ENCODE measurements at places on chromosomes 7 and 10. TPM values are rescaled to one million over a fixed set of nuclear protein-coding genes. Genes with fewer than 3 reads are reported as not detected.
A peak's percentile ranks its signal among the peaks of the same experiment; 100 is the strongest.

- no peak for DNase-seq
These were observed 573 bp downstream of the BLVRA start for GRCh38 chr7:43758822-43759683.

GRCh38 chr7:32158751-32159745 lies 88.8 kb upstream of the PDE1C start:
- no peak for DNase-seq

GRCh38 chr7:122161628-122162027 lies 17.6 kb upstream of the AASS start:
- no peak for DNase-seq

- DNase-seq: no peak
These were observed 179.0 kb upstream of the DKK1 start for GRCh38 chr10:52135101-52135500.

- DNase-seq: peak; percentile 72
These were observed 11.5 kb upstream of the OGA start for GRCh38 chr10:101829561-101830315.

DNA sequence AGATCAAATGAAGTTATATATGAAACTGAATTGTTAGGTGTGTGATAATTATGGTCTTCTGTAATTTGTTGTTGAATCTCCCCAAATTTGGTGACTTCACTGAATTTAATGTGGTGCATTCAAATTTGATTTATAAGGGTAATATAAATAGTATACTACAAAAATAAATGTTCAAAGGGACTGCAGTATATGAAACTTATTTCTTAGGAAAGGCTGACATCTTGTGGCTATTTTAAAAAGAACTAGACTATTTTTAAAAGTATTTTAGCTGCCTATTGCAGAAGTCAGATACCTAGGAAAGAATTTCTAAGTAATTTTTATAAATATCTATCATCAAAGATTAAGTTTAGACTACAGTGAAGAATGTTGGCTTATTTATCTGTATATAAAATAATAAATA lies 36.6 kb downstream of the ATRNL1 start:
- DNase-seq: no peak

DNA sequence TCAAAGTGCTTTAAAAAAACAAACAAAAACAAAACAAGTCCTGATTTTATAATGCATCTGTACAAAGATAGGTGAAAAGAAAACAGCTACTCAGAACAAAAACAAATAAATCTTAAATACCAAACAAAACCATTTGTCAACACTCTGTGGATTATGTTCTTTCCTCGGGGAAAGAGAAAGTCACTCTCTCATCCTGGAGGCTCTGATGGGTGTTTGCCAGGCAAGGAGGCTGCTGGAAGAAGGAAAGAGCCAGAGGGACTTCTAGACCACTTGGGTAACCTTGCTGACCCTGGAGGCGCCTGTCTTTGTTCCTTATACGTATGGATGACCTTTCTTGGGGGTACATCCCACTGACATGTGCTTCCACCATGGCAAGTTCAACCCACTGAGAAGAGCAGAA lies 92.8 kb downstream of the ZRANB1 start:
- no peak for DNase-seq

GRCh38 chr7:31890198-31890597 lies 180.0 kb downstream of the PDE1C start:
- peak; percentile 63 for DNase-seq

The C7orf33 gene
- total RNA-seq: not detected

GRCh38 chr7:101241015-101241363 lies 3.4 kb upstream of the CLDN15 start:
- DNase-seq: no peak

GRCh38 chr10:116071453-116072148 lies 201.4 kb downstream of the GFRA1 start:
- DNase-seq: no peak

The GJD4 gene
- total RNA-seq: not detected

GRCh38 chr10:122245136-122245535 lies 26.0 kb upstream of the BTBD16 start:
- DNase-seq: no peak

The NUP42 gene
- total RNA-seq: 37.1 TPM

DNA sequence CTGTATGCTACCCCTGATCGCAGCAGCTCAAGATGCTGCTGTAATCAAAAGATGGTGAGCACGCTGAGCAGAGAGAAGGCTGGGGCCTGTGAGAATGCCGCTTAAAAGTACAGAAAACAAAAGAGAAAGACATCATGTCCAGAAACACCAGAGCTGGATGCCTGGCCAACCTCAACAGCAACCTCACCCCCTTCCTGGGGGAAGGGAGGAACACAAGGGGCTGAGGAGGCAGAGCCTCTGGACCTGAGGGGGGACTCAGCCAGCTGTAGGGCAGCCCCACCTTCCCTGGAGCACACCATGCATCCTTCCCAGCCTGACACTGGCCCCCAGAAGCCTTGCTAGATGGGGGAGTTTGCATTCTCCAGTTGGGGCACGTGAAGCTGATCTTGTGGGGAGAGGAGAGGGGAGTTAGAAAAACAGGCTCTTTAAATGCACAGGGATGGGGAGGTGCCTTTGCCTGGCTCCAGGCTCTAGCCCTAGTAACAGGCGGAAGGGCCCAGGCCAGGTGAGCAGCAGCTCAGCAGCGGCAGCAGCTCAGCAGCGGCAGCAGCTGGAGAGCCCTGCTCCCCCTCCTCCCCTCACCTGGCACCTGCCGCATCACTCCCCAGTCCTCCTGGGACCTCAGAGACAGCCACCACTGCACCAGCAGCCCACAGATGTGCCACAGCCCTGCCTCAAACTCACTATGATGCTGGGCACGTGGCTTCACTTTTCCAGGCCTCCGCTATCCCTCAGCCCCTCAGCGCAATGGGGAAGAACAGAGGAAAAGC lies 156.3 kb downstream of the NEURL1 start:
- no peak for DNase-seq

The H2BK1 gene
- not detected for total RNA-seq

DNA sequence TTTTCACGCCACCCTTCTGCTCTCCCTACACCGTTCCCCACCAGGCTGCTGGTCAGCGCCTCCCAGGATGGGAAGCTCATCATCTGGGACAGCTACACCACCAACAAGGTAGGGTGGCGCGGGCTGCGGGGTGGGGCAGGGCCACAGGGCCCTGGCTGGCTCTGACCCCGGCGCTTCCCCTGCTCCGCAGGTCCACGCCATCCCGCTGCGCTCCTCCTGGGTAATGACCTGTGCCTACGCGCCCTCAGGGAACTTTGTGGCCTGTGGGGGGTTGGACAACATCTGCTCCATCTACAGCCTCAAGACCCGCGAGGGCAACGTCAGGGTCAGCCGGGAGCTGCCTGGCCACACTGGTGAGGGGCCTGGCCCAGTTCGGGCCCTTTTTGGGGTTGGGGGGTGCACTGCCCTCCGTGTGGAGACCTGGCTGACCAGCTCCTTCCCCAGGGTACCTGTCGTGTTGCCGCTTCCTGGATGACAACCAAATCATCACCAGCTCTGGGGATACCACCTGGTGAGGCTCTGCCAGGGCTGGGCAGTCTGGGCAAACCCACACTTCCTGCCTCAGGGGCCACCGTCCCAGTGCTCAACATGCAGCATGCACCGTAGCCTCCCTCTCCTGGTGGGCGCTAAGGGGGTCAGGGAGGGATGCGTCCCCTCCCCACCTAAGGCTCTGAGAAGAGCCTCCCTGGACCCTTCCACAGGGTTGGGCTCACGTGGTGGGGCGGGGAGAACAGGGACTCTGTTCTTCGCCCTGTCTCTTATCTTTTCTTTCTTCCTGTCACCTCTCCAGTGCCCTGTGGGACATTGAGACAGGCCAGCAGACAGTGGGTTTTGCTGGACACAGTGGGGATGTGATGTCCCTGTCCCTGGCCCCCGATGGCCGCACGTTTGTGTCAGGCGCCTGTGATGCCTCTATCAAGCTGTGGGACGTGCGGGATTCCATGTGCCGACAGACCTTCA lies 4.0 kb downstream of the GNB2 start:
- DNase-seq: no peak

DNA sequence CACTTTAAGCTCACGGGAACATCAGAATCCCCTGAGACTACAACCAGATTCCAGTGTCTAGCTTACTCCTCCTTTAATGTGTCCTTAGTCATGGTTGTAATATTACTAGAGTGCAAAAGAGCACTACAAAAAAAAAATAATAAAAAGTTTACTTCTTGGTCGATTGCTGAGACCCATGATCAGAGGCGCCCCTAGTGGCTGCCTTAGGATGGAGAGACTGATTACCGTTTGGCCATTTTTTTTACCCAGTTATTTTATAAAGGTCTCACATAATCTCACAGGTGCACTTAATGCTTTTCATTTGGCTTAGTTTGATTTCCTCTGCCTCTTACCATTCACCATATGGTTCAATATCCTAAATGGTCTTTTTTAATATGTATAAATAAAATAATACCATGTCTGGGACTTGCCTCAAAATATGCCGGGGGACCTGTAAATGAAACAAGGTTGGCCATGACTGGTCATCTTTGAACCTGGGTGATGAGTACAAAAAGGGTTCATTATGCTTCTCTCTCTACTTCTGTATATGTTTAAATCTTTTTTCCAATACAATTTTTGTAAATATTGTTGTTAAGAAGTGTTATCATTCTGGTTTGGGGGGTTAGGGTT lies 331.5 kb upstream of the NFE2L3 start:
- DNase-seq: no peak

DNA sequence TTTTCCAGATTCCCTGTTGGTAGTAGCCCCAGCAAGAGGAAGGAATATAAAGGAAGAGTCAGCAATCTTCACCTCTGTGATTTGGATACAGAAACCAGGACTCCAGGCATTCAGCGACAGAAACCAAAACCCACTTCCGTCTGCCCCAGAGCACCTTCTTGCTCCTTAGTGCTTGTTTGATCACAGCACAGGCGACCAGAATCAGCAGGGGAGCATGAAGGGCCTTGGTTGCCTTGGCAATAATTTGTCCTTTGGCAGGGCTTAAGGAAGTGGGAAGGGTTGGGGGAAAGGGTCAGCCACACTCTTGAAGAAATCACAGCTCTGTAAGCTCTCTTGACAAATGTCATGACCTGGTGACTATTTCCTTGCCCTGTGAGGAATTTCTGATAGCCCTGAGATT lies 379.6 kb downstream of the OTUD1 start:
- DNase-seq: no peak

DNA sequence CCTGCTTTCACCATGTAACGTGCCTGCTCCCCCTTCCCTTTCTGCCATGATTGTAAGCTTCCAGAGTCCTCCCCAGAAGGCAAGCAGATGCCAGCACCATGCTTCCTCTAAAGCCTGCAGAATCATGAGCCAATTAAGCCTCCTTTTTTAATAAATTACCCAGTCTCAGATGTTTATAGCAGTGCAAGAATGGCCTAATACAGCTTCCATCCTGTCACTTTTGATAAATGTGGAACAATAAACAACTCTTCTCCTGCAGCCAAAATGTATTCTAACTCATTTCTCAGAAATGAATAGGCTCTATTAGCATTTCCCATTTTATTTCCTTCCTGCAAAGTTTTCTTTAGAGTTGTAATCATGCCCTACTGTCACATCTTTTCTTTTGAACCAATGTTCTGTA lies 43.4 kb downstream of the C7orf25 start:
- DNase-seq: no peak

The COPG2 gene
- 15.5 TPM for total RNA-seq

- no peak for DNase-seq
These were observed 84.2 kb downstream of the CUL1 start for GRCh38 chr7:148782757-148783456.

DNA sequence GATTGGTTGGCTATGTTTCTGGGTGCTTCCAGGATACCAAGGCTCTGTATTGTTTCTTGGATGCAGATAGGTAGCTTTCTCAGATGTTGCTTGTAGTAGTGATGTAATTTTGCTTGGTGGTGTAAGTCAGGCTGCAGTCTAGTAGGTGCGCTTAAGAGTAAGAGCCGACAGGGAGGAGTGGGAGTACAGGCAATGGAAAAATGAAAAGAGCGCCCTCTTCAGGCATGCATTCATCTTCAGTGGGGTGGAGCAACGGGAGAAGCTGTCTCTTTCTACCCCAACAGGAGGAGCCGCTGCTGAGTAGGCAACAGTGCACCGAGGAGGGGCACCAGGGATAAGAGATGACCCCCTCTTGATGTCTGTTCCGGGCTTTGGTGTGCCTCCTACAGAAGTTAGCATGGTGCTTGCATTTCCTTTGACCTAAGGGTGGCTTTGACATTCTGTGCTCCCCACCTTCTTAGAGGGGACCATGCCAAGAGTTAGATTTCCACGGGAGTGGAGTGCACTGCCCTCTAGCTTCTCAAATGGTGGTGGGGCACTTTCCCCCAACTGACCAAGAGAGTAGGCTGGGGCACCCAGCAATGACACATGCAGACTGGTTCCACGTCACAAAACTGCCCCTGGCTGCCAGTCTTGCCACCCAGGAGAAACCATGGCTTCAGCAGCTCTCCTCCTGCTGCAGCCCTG lies 56.1 kb downstream of the ZNF783 start:
- DNase-seq: no peak

- DNase-seq: no peak
These were observed 11.5 kb upstream of the RSU1 start for GRCh38 chr10:16828701-16829175.

DNA sequence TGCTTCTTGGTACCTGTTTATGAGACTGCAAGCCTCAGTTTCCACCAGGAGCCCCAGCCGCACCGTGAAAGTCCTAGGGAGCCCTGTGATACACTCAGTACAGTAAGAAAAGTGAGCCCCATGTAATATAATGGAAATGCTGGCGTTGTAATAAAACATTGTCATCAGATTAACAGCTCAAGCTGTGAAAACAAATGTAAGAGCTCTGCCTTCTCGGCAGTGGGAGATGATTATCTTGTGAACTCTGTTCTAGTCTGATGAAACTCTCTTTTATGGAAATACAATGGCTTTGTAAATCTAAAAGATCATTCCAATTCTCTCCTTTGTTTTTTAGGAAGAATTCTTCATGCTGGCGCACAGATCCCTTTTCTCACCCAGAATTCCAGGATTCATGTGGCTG lies 299.9 kb downstream of the ABCA13 start:
- DNase-seq: no peak

The KCNMA1 gene
- 332 TPM for total RNA-seq

DNA sequence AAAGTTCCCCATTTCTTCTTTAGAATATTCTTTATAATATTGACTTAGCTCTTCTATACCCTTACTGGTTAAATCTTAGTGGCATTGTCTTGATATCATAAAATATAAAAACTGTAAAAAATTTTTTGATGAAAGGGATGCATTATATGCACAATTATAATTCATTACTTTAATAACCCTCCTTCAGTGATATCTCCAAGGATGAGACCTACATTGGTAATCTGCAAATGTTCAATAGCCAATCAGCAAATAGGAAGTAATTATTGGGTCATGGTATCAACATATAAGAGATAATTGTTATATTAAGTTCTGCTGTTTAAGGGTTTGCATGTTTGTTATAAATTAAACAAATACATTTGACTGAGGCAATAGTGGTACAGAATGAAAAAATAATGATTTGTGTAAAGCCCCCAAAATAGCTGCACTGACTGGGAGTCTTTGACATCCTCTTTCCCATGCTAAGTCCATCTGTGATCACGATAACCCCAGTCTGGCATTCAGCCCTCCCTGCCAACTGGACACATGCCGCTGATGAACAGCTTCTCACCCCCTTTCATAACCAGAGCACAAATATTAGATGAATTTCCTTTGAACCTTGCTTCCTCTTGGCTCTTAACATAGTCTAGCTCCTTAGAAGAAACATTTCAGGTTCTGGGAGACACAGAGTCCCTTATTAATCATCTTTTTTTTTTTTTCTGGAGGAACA lies 169.5 kb downstream of the CPED1 start:
- DNase-seq: no peak
